ENCODE measurements at places on chromosomes 4 and X.

GRCh38 chr4:38500433-38500832 is 163.6 kb upstream of the KLF3 start:
- DNase-seq, result no peak

DNA sequence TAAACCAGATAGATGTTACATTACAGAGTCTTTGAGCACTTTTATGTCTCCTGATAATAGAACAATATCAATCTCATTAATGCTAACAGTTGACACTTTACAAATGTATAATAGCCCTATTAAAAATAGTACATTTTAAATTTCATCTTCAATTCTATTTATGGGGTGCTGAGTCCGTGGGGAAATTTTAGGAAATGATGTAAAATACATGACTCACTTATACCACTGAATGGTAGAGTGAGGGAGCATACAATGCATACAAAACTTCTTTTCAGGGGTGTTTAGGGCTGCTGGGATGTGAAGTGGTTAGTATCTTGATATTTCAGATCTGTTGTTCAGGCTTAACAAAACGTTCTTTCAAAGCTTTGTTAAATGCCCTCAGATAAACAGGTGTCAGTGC is 696.2 kb downstream of the TRAM1L1 start:
- no peak for DNase-seq

GRCh38 chrX:47561659-47562151 is 700 bp downstream of the ARAF start:
- DNase-seq, result no peak

DNA sequence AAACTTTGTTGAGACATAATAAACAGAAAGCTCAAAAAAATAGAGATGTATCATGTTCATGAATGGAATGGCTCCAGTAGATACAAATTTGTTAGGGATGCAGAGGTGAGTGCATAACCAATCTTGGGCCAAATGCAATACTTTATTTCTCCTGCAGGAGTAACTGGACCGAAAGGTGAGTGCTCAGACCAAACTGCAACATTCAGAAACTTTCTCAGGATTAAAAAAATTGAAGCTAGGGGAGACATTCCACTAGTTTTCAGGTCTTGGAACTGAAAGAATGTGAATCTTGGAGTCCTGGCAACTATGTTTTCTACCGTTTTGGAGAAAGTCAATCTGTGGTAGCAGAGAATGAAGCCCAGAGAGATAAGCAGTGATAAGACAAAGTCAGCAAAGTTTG is 21.2 kb upstream of the LCORL start:
- DNase-seq, result no peak

- DNase-seq, result no peak
Measured at GRCh38 chrX:149648932-149649331, 17.3 kb upstream of the TMEM185A start.

GRCh38 chr4:47668256-47668655 is 169.6 kb downstream of the CORIN start:
- DNase-seq, result no peak
